ENCODE measurements at places on chromosomes 16 and 17. TPM values are rescaled to one million over a fixed set of nuclear protein-coding genes. Genes with fewer than 3 reads are reported as not detected.

Gene TNFRSF13B
- polyA plus RNA-seq: 0.28 TPM

Gene GGA2
- 90.9 TPM for polyA plus RNA-seq

Gene MYH1
- 5.4 TPM for polyA plus RNA-seq

Gene PERCC1
- polyA plus RNA-seq: not detected

Gene ARSG
- polyA plus RNA-seq: 3.2 TPM

Gene SLFN14
- polyA plus RNA-seq: 0.26 TPM

All from muscle of back (tissue), 13 donors.